ENCODE measurements at places on chromosomes 4 and X. TPM values are rescaled to one million over a fixed set of nuclear protein-coding genes. Genes with fewer than 3 reads are reported as not detected.
A peak's percentile ranks its signal among the peaks of the same experiment; 100 is the strongest.

The SLC2A9 gene
- total RNA-seq = not detected

GRCh38 chrX:71910986-71911730 lies 513 bp downstream of the NHSL2 start:
- peaks cover 10% of the 10 kb centered on the region for H3K27me3 ChIP-seq
- H3K27ac ChIP-seq = no peak overlapping the region
- no peak for DNase-seq

DNA sequence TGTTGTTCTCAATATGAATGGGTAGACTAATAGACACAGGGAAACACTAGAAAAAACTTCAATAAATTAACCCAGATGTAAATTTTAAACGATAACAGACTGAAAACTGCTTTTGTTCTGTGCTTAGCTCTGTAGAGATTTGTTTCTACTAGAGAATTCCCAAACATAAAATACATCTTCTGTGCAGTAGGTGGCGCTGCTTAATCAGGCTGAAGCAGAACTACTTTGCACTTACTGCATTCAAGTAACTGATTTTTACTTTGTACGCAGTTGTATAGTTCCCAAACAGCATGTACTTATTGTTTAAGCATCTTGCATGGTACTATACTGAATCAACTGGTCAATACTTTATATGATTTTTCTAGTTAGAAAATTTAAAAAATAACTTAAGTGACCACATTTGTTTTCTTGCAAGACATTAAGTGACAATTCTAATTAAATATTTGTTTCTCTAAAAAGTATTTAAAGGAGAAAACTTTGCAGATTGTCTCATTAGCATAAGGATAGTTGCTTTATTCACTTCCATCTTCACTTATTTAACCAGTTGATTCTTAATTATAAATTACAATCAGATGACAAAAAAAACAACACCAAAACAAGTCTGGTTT lies 490.6 kb downstream of the IL15 start:
- H3K4me1 ChIP-seq = peaks cover 4% of the 10 kb centered on the region
- peak; percentile 28 for DNase-seq
- no peak overlapping the region for H3K4me3 ChIP-seq
- no peaks in the 10 kb centered on the region for H3K27me3 ChIP-seq
- H3K36me3 ChIP-seq = no peaks in the 10 kb centered on the region

DNA sequence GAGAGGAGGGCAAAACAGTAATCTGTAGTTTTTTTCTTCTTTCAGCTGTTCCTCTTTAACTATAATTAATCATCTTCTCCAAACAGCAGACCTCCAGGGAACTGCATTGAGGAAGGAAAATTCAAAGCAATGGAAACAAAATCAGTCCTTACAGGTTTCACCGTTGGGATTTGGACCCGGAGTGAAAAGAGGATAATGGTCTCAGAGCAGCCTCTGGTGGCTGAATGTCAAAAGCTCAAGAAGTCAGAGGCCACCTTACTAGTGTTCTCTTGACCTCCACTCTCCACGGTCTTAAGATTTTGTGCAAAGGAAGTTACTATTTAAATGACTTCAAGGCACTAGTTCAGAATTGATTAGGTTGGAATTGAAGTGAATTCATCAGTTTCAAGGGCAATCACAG lies 16.0 kb upstream of the MID1 start:
- H3K4me3 ChIP-seq = no peak overlapping the region
- H3K36me3 ChIP-seq = no peaks in the 10 kb centered on the region
- peaks cover 36% of the 10 kb centered on the region for H3K4me1 ChIP-seq
- DNase-seq = peak; percentile 39
- peak overlapping the region; percentile 92 for H3K27ac ChIP-seq

DNA sequence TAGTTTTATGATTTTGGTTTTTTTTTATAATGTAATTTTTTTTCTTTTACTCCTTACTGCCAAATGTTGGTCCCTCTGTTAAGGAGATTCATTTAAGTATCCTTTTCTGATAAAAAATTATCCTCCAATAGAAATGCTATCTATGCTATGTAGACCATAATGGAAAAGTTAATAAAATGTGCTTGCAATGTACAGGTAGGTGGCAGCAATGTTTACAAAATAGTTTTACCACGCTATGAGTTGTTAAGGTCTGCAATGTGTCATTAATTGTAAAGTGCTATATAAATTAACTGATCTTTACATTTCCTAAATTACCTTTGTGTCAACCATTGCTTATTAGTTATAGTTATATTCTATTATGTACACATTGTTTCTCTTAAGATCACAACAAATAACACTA lies 3.8 kb upstream of the CENPC start:
- H3K27ac ChIP-seq = no peak overlapping the region
- H3K4me3 ChIP-seq = no peak overlapping the region

- H3K36me3 ChIP-seq = no peaks in the 10 kb centered on the region
- H3K4me1 ChIP-seq = no peaks in the 10 kb centered on the region
- no peak overlapping the region for H3K27ac ChIP-seq
- DNase-seq = no peak
- no peaks in the 10 kb centered on the region for H3K27me3 ChIP-seq
- H3K4me3 ChIP-seq = no peak overlapping the region
Measured at GRCh38 chr4:129046055-129046959, 47.0 kb downstream of the SCLT1 start.

All from SJSA1 (cell line).